ENCODE measurements at places on chromosomes 7 and 10.

- DNase-seq: no peak
Measured at GRCh38 chr7:88132725-88133124, 87.1 kb downstream of the SRI start.

- DNase-seq: no peak
Measured at GRCh38 chr7:12146813-12147212, 64.3 kb upstream of the TMEM106B start.

DNA sequence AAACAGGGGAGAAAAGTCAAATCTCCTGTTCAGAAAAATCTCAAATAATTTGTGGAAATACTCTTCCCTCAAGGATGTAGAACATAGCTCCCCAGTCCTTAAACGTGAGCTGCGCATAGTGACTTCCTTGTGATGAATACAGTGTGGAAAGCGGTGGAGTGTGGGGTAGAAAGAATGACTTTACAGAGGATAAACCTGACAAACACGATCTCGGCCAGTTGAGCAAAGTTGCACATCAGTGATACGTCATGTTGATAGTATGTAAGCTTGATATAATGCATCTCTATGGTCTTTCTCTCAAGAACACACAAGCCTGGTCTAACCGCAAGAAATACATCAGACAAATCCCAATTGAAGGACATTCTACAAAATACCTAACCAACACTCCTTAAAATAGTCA, 32.0 kb upstream of the ZCCHC24 start:
- no peak for DNase-seq

GRCh38 chr10:15416034-15416433, 44.9 kb upstream of the FAM171A1 start:
- DNase-seq: no peak

DNA sequence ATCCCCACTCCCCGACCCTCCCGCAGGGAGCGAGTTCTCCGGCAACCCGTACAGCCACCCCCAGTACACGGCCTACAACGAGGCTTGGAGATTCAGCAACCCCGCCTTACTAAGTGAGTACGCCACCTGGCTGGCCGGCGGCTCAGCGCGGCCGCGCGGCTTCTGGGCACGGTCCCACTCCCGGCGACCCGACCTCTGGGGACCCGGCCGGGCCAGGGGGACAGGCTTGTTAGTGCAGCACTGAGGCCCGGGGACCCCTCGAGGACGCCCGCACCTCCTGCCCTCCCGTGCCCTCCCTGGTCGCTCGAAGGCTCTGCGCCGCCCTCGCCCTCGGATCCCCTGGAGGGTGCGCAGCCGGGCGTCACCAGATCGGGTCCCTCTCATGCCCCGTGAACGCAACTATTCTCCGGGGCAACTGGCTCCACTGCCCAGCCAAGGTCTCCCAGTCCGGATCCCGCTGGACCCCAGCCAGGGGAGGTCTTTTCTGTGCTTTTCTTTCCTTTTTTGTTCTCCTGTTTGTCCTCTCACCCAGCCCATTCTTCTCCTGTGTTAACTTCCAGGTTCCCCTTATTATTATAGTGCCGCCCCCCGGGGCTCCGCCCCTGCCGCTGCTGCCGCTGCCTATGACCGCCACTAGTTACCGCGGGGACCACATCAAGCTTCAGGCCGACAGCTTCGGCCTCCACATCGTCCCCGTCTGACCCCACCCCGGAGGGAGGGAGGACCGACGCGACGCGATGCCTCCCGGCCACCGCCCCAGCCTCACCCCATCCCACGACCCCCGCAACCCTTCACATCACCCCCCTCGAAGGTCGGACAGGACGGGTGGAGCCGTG, 81.8 kb downstream of the PAX2 start:
- no peak for DNase-seq

DNA sequence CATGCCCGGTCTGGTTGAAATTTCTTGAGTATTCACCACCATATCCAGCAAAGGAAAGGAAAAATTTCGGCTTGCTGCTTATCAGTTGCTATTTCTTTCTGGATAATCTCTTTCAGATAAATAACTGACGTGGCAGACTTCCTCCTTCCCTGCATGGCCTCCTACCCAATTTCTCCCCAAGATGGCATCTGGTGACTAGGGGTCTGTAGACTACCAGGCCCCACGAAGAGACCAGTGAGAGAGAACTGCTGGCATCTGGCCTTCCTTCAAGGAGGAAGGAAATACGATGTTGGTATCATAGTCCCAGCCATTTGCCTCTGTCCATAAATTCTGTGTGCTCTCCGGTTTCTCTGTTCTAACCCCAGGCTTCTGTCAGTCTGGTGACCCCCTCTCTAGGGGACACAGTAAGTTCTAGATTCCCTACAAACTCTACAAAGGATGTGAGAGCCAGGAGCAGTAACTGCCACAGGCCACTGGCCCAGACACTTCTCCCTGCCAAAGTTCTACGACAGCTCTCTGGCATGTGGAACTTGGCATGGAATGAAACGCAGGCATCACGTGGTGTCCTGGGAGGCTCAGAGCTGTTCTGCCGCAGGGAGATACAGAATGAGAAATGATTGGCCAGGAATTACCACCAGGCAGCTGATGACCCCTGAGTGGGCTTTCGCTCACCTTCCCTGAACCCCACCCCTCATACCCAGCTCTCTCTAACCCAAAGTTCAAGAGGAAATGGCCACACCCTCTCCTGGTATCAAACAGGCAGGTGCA, 30.0 kb upstream of the MSRB2 start:
- DNase-seq: no peak

GRCh38 chr10:44890696-44891563, 20.2 kb upstream of the TMEM72 start:
- DNase-seq: no peak

DNA sequence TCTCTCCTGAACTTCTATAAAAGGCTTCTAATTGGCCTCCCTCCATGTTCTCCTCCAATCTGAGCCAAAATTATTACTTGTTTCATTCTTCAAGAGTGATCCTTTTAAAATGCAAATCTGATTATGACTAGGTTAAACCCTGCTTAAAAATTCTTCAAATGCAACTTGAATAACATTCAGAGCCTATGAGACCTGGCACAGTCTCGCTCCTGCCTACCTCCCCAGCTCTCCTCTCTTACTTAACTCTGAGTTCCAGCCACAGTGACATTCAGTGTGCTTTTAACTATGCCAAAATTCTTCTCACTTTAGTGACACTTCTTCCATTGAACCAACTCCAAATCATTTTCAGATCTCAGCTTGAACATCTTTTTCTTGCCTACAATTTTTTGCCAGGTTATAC, 68.8 kb downstream of the TMEM168 start:
- DNase-seq: no peak

GRCh38 chr7:132495936-132496335, 80.3 kb downstream of the PLXNA4 start:
- DNase-seq: no peak

DNA sequence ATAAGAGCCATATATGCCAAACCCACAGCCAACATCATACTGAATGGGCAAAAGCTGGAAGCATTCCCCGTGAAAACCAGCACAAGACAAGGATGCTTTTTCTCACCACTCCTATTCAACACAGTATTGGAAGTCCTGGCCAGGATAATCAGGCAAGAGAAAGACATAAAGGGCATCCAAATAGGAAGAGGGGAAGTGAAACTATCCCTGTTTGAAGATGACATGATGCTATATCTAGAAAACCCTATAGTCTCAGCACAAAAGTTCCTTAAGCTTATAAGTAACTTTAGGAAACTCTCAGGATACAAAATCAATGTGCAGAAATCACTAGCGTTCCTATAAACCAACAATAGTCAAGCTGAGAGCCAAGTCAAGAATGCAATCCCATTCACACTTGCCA, 23.8 kb upstream of the STARD3NL start:
- no peak for DNase-seq

- DNase-seq: no peak
Measured at GRCh38 chr7:149599636-149600206, 102.1 kb upstream of the ZNF746 start.

- no peak for DNase-seq
Measured at GRCh38 chr7:108716783-108717182, 147.1 kb downstream of the DNAJB9 start.

All from T-helper 1 cell (primary cell).